ENCODE measurements at places on chromosomes 3 and 15.

DNA sequence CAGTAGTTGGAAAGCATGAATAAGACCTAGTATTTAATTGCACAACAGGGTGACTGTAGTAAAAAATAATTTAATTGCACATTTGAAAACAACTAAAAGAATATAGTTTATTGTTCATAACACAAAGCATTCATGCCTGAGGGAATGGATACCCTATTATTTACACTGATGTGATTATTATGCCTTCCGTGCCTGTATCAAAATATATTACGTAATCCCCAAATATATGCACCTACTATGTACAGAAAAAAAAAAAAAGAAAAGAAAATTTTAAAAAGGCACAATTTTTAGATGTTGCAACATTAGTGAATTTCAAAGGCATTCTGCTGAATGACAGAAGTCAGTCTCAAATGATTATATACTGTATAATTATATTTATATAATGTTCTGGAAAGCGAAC, 647.2 kb upstream of the BCHE start:
- no peak for DNase-seq

DNA sequence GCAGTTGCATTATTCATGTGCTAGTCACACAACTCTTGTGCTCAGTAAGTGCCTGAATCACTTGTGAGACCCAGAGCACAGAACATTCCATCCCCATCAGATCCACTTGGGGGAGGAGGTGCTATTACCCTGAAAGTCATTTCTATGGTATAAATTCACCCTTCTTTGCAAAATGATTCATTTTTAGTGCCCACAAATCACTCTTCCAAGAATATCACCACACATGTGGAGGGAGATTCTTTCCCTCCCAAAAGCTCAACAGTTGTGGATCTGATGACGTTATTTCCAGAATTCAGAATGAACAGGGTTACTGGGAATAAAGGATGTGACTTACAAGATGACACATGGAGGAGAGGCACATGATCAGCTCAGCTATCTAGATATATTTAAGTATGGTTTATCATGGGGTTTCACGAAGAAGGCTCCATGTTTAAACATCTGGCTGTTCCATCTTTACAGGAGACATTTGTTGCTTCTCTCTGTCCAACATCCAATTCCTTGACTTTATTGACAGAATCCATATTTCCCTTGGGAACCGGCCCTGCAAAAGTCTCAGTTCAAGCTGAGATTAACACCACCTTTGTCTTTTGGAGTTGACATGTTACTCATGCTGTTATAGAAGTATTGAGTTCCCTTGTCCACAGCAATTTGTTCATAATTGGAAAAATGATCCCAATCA, 214.2 kb upstream of the PROK2 start:
- no peak for DNase-seq

- no peak for DNase-seq
Measured at GRCh38 chr3:71062952-71063772, 520.4 kb downstream of the FOXP1 start.

DNA sequence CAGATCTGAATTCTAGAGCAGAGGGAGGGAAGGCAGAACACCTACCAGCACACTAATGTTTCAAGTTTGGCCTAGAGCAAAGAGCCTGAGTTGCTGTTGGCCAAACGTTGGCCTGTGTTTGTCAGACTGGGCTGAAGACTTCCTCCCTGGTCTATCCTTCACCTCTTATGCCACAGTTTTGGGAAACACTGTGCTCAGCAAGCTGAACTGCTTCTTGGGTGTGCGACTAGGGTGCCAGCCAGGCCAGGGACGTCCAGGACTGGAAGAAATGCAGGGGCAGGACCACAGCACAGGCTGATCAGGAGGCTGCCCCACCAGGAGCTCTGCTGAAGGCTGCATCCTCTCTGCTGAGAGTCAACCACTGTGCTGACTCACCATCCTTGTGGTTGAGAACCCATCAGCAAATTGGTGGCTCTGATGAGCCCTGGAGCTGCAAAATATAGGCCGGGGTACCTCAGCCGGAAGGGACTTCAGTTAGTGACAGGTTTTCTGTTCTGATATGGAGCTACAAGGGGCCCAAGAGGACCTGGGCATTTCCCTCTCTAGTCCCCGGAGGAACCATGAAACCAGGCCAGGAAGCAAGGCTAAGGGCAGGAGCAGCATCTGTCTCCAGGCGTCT, 131.6 kb upstream of the RASGRP1 start:
- no peak for DNase-seq
